ENCODE measurements at places on chromosomes 6 and 20.

DNA sequence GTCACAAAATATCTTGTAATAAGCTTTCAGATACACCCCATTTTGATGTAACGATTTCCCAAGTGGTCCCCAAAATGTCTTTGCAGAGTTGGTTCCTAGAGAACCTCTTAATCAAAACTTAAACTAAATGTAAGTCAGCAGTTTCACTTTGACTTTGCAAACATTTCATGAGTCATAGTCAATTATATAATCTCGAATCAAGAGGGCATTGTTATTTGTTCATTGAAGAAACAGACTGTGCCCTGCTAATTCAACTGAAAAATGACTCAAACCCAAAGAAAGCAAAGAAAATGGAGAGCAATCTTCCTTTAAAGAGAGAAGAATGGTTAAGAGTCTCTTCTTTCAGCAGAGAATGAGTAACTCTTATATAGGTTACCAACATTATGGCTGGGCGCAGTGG lies 58.3 kb downstream of the IPCEF1 start:
- no peaks in the 10 kb centered on the region for H3K36me3 ChIP-seq
- no peak overlapping the region for H3K27ac ChIP-seq
- no peak overlapping the region for H3K4me3 ChIP-seq
- peaks cover 26% of the 10 kb centered on the region for H3K4me1 ChIP-seq
- peaks cover 6% of the 10 kb centered on the region for H3K27me3 ChIP-seq
- no peak for DNase-seq

DNA sequence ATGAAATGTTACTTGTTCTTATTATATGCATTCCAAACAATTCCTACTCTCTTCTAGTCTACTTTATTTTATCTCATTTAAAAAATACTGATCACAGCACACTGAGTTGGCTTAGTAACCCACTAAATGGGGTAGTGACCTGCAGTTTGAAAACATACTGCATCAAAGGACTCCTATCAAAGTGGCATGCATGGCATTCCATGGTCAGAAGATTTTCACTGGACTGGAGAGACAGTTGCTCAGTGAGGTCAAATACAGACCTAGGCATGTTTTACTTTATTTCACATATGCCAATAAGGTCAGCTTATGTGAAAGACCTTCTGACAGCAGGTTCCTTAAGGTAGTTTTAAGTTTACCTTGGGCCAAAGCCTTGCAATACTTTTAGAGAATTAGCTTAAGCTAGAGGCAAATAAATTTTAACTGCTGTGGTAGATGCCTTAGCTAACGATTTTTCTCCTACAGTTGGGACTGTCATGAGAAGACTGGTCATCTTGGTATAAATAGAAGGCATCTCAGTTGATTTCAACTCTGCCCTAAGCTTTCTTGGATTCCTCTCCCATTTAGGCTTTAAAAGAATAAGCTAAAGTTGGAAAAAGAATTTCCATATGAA lies 35.1 kb downstream of the TPD52L1 start:
- H3K27ac ChIP-seq: no peak overlapping the region
- H3K27me3 ChIP-seq: no peaks in the 10 kb centered on the region
- H3K4me1 ChIP-seq: peaks cover 6% of the 10 kb centered on the region

DNA sequence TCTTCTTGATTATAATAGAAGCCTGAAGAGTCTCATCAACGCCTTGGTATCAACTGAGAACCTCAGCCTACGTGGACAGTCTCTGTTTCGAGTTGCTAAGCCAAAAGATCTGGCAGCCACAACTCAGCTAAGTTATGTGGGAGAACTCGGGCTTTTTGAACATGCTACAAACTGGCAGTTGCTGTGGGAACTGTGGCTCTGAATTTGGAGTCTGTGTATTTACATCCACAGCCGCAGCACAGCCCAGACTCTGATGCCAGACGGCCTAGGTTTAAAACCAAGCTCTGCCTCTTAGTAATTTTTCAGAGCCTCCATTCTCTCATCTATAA lies 35.8 kb downstream of the RIPOR2 start:
- H3K4me3 ChIP-seq: no peak overlapping the region
- peak overlapping the region; percentile 62 for H3K27ac ChIP-seq
- no peaks in the 10 kb centered on the region for H3K27me3 ChIP-seq

DNA sequence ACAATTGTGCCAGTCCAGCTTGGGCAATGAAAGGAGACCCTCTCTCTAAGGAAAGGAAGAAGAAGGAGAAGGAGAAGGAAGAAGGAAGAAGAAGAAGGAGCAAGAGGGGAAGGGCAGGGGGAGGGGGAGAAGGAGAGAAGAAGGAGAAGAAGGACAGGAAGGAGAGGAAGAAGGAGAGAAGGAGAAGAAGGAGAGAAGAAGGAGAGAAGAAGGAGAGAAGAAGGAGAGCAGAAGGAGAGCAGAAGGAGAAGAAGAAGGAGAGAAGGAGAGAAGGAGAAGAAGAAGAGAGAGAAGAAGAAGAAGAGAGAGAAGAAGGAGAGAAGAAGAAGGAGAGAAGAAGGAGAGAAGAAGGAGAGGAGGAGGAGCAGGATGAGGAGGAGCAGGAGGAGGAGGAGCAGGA lies 22.5 kb upstream of the DEFB116 start:
- no peaks in the 10 kb centered on the region for H3K4me1 ChIP-seq
- DNase-seq: no peak
- no peaks in the 10 kb centered on the region for H3K36me3 ChIP-seq
- no peak overlapping the region for H3K27ac ChIP-seq

- no peak overlapping the region for H3K4me3 ChIP-seq
- no peaks in the 10 kb centered on the region for H3K36me3 ChIP-seq
- peaks cover 10% of the 10 kb centered on the region for H3K4me1 ChIP-seq
- H3K27ac ChIP-seq: no peak overlapping the region
- no peak for DNase-seq
Observed at GRCh38 chr6:129859524-129859923, 1.6 kb downstream of the TMEM244 start.

GRCh38 chr20:40282541-40282940 lies 406.5 kb downstream of the MAFB start:
- no peaks in the 10 kb centered on the region for H3K36me3 ChIP-seq
- H3K27me3 ChIP-seq: no peaks in the 10 kb centered on the region
- no peaks in the 10 kb centered on the region for H3K4me1 ChIP-seq
- no peak for DNase-seq
- H3K27ac ChIP-seq: no peak overlapping the region
- no peak overlapping the region for H3K4me3 ChIP-seq

- H3K36me3 ChIP-seq: peaks cover 10% of the 10 kb centered on the region
- no peak for DNase-seq
- H3K4me3 ChIP-seq: no peak overlapping the region
- H3K27me3 ChIP-seq: no peaks in the 10 kb centered on the region
- H3K4me1 ChIP-seq: peaks cover 5% of the 10 kb centered on the region
- no peak overlapping the region for H3K27ac ChIP-seq
Observed at GRCh38 chr6:125974214-125974866, 12.0 kb upstream of the TRMT11 start.
